ENCODE measurements at places on chromosomes 1 and 21.

DNA sequence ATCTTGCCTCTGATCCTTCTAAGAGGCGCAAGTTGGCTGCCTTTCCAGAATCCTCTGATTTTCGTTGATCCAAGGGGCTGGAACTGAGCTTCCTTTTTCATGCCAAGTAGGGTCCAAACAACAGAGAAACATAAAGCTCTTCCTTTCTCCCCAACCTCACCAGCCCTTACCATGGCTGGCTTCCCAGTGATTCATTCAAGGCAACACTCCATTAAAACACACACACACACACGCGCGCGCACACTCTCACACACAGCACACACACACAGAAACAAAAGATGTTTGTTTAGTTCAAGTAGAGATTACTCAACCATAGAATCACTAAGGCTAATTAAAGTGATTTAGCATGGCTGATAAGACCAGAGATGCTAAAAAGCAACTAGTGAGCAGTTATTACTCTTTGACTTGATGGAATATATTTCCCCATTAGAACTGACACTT lies 13.0 kb upstream of the GUCA2A start:
- no peak for DNase-seq

DNA sequence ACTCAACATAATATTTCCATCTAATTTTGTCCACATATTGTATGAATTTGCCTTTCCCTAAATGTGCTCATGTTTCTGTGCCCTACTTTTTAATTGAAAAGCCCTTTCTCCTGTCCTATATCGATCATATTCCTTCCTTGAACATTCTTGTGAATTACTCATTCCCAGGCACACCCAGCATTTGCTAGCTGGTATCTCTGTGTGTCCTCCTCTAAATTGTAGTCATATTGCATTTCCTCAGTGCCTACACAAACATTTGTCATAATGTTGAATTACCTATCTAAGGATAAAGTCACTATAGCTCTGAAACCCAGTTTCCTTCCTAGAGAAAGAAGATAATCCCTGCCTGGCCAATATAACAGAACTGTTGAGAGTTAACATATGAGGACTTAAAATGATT lies 39.6 kb upstream of the TBX15 start:
- no peak for DNase-seq

- no peak for DNase-seq
Measured at GRCh38 chr1:160739098-160739511, at the start of gene SLAMF7. Gene SLAMF7, plus strand, starts transcription at chr1:160739247. Its CDS starts 55 bp downstream, at chr1:160739302.

DNA sequence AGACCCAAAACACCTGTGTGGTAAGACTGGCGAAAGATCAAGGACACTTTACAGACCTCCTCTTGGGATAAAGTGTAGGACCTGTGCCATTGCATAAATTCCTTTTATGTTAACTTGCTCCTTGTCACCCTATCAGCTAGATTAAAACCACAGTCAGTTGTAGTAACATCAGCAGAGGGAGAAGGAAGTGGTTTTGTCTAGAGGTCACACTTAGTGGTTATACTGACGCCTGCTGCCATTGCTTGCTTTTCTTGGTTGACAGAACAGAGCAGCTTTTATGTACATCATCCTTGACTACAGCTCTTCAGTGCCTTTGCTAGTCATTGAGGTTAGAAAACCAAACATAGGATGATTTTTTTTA lies 101.4 kb downstream of the PBX1 start:
- DNase-seq: no peak

GRCh38 chr21:36589352-36589971 lies 109.5 kb upstream of the SIM2 start:
- DNase-seq: no peak

DNA sequence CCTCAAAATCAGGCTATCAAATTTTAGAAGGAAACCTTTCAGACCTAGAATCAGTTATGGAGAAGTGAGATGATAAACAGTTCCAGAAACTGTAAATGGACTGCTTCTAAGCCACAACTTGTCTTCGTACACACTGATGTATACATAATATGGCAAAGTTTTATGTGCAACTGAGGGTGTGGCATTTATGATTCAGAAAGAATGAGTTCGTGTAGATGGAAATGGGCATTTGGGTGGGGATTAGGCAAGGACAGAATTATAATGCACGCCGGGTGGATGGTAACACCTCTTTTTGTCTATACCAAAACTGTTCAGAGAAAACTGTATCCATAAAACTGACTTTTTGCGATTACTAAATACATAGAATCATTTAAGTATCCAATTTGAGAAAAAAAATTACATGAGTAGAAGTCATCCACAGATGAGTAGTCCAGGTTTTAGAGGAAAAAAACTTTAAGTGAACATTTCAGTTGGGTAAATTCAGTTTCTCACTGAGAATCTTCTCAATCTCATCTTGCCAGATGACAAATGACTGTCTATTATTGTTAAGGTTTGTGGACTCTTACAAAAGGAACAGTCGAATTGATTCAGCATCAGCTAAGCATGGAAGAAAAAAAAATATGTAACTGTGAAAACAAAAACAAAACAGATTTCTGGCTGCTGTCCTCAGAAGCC lies 22.5 kb downstream of the ERRFI1 start:
- no peak for DNase-seq

DNA sequence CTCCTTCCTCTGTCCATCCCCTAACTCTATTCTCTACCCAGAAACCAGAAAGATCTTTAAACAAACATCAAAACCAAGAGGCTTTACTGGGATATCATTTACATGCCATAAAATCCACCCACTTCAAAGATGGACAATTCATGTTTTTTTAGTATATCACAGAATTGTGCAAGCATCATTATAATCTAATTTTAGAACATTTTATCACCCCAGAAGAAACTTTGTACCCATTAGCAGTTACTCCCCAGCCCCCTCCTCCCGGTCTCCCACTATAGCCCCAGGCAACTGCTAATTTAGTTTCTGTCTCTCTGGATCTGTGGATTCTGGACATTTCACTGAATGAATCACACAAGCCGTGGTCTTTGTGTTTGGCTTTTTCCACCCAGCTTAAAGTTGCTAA lies 4.8 kb upstream of the SELENON start:
- no peak for DNase-seq

DNA sequence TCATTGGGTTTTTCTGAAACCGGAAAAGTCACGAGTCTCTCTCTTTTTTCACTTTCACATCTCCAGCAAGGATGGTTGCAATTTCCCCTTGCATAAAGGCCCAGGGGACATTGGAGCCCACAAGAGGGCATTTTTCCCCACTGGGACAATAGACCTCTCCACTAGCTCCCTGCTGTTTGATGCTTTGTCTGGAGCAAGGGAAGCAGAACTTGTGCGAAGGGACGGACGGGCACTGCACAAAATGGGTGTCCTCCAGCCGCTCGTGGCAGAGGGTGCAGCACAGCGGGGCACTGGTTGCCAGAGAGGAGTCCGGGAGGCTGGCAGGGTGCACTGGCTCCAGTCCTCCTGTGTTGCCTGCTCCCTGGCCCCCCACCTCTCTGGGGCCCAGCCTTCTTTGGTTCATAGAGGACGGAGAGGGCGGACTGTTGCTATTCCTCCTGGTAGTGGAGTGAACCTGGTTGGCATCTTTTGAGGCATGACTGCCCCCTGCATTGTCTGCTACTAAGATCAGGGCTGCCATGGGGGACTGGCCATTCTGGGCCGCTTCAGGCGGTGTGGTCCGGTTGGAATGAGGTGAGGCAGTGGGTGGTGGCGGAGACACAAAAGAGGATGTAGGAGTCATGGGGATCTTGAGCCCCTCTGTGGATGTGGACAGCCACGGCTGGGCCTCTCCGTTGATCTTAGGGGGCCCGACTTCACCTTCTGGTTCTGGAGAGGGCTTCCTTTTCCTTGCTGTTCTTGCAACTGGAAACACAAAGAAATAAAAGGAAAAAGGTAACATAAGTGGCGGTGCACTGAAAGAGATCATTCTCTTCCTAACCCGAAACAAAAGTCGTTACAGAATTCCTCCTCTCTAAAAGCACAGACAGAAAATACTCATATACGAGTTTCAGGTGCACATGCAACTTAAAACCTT lies 2.6 kb downstream of the IRF2BP2 start:
- DNase-seq: no peak

- no peak for DNase-seq
Measured at GRCh38 chr1:162500805-162501204, 3.2 kb downstream of the UHMK1 start.

DNA sequence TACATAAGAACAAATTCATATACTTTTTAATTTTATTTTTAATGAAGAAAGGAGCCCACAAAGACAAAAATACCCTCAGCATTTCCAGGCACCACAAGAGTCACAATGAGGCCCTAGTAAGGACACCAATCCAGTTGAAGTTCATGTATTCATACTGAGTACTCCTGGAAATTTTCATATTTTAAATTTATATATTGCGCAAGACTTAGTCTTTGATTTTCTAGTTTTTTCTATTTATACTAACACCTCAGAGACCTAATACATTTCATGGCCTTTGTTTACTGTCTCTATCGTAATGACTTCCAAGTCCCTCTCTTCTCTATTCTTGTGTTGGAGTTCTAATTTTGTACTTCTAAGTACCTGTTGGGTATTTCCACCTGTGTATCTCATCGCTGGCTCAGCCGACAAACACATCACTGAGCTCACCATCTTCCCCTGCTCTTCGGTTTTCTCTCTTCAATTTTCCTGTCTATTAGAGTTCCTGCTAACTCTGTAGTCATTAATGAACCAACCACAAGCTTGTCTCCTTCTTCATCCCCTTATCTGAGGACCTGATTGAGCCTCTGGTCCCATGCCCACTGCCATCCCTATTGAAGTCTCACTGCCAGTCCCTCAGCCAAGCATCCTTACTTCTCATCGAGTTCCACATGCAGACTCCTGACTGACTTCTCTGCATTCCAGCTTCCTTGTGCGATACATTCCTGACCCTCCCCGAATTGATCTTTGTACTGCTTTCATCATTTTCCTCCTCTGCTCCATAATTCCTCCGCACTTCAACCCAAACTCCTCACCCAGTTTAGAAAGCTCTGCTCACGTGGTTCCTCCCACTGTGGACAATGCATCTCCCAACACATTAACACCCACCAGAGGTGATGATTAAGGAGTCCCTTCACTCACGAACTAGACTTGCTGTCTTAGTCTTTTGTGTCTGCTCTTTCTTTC lies 17.3 kb upstream of the IRF2BP2 start:
- DNase-seq: no peak

GRCh38 chr1:44673675-44674112 lies 587 bp downstream of the TMEM53 start:
- no peak for DNase-seq

All from activated CD8-positive, alpha-beta memory T cell treated with anti-CD3 and anti-CD28 coated beads for 48 hours (primary cell).